Hematopoietic multipotent progenitor cell (in vitro differentiated cells): ENCODE measurements at places on chromosomes 5 and 9. TPM values are rescaled to one million over a fixed set of nuclear protein-coding genes. Genes with fewer than 3 reads are reported as not detected.

The ISL1 gene
- not detected for total RNA-seq

The IL9 gene
- not detected for total RNA-seq

DNA sequence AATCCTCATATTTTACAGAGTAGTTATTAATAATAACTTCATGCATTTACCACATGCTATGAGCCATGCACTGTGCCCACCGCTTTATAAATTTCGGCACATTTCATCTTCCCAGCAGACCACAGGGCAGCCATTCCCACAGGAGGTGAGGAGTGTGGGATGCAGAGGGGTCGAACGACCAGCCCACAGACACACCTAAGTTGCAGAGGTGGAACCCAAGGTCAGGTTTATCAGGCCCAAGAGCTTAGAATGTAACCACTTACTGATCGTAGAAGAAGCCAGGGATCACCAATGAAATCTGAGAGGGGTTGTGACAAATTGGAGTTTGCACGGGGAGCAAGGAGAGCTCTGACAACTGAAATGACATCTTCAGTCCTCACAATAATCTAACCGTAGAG, 303.0 kb upstream of the MSX2 start:
- DNase-seq: no peak

DNA sequence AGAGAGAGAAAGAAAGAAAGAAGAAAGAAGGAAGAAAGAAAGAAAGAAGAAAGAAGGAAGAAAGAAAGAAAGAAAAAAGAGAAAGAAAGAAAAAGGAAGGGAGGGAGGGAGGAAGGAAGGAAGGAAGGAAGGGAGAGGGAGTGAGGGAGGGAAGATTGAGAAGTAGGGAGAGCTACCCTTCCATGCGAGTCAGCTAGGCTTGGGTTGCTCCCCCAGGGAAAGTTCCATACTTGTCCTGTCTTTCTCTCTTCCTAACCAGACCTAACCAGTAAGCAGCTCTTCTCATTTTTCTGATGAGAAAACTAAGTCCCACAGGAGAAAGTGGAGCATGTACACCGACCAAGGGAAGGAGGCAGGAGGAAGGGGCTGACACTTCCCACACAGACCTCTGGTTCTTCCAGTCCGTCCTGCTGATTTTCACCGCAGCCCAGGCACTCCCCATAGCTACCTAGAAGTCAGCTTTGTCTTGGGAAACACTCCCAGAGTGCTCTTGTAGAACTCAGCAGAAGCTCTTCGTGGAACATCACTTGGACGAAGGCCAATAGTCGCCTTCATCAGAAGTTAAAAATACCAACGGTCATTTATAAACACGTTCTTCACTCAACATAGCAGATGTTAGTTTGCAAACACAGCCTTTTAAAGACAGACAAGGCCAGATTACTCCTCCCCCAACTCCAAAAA, 29.0 kb upstream of the ENTREP1 start:
- DNase-seq: no peak

DNA sequence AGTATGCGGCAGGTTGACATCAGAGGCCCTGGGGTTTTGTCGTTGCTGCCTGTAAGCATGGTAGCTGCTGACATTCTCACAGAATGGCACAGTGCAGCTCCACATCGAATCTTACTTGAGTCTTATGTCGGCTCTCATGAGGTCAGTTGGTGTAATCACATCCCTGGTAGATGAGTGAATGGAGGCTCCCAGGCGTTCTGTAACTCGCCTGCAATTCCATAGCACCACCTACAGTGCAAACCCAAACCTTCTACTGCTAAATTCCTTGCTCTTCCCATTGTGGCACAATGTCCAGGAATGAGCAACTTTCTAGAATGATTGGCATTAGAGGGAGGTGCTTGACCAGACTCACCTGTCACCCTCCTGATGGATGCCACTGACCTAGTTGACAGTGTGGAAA, 578.4 kb downstream of the CCDC171 start:
- no peak for DNase-seq

DNA sequence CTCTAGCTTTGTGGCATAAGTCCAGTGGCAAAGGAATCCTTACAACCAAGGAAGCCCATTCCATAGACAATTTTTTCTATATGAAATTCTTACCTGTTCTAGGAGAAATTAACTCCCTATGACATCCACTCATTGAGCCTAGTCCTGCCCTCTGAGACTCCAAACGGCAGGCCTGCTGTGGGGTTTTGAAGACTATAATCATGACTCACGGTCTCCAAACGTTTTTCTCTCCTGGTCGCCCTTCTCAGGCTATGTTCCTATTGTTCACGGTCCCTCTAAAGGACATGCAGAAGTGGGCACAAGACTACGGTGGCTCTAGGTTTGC, 611 bp downstream of the EXOSC3 start:
- DNase-seq: no peak

- DNase-seq: no peak
Observed at GRCh38 chr5:95761771-95762651, 30.9 kb downstream of the RHOBTB3 start.

- no peak for DNase-seq
Observed at GRCh38 chr9:128979111-128979510, 31.6 kb downstream of the NUP188 start.
